SK-N-SH treated with all-trans-retinoic acid at 6 μM for 48 hours (cell line): ENCODE measurements at places on chromosomes 1 and 21.

DNA sequence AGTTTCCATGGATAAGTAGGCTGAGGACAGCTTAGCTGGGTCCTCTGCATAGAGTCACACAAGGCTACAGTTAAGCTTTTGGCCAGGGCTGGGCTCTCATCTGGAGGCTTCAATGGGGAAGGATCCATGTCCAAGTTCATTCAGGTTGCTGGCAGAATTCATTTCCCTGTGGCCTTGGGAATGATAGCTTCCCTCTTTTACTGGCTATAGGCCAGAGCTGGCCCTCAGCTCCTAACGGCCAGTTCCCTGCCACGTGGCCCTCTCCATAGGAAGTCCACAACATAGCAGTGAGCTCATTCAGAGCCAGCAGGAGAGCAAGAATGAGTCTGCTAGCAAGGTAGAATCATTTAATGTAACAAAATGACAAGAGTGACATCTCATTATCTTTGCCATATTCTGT lies 15.1 kb upstream of the PODN start:
- peak; percentile 59 for ATAC-seq

DNA sequence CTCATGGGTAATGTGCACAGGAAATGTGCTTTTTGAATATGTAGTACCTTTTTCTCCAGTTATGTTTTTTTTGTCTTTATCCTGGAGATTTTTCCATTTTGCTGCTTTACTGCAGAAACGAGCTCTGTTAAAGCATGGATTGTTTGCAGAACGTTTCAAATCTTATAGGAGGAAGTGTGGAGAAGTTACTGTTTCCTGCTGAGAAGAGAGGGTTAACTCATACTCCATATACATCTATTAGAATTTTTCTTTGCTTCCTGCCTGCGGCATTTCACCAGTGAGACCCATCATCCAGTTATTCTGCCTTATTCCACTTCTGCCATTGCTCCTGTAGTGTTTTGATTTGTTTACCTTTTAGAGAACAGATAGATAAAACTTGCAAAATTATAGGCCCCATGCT lies 2.0 kb downstream of the RPRD2 start:
- no peak for ATAC-seq

GRCh38 chr1:96060621-96061020 lies 661.0 kb upstream of the PTBP2 start:
- no peak for ATAC-seq

DNA sequence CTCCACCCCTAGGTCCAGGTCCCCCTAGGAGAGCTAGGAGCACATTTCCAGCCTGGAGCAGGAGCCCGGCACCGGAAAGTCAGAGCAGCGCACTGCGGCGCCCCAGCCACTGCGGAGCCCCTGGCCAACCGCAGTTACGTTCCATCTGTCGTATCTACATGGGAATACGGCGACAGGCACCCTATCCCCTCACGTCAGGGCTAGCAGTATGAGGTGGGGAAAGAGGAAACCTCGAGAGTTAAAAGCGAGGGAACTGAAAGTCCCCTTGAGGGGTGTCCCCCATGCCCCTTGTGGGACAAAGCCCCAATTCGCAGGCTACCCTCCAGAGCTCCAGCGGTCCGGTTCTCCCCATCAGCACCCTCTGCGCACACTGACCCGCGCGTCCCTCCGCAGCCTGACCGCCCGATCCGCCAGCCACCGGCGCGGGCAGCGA lies 995 bp downstream of the COLGALT2 start:
- ATAC-seq: peak; percentile 76

GRCh38 chr1:199403531-199404116 lies 623.9 kb upstream of the NR5A2 start:
- ATAC-seq: peak; percentile 67

GRCh38 chr1:100292711-100293110 lies 26.7 kb downstream of the RTCA start:
- ATAC-seq: no peak

DNA sequence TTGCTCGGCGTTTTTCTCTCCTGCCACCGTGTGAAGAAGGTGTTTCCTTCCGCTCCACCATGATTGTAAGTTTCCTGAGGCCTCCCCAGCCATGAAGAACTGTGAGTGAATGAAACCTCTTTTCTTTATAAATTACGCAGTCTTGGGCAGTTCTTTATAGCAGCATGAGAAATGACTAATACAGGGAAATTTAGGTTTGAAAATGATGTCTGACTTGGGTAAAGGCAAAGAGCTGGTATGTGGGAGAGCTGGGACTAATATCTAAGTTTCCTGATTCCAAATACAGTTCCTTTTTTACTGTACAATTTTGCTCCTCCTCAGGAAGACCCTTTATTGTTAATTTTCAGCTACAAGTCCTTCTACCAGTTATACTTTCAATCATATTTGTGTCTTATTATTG lies 16.7 kb upstream of the ADAMTS5 start:
- no peak for ATAC-seq

GRCh38 chr21:41750051-41750450 lies 16.8 kb downstream of the RIPK4 start:
- ATAC-seq: no peak

DNA sequence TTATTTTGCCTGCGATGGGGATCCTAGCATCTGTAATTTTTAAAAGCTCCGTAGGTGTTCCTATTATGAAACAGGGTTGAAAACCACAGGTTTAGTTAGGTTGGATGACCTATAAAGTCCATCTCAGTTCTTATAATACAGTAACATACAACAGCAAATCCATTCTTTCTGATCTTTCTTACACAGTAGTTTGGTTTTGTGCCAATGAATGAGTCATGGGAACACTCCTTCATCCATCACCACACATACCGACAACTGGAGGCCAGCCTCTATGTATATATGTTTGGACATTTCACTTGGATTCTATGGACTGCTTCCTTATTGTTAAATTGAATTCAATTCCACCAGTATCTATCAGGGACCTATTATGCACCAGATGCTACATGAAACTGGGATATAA lies 118.4 kb upstream of the L1TD1 start:
- ATAC-seq: peak; percentile 85

GRCh38 chr1:7524341-7525337 lies 246.5 kb upstream of the VAMP3 start:
- ATAC-seq: peak; percentile 38; the same call in 1 of the 3 replicates

DNA sequence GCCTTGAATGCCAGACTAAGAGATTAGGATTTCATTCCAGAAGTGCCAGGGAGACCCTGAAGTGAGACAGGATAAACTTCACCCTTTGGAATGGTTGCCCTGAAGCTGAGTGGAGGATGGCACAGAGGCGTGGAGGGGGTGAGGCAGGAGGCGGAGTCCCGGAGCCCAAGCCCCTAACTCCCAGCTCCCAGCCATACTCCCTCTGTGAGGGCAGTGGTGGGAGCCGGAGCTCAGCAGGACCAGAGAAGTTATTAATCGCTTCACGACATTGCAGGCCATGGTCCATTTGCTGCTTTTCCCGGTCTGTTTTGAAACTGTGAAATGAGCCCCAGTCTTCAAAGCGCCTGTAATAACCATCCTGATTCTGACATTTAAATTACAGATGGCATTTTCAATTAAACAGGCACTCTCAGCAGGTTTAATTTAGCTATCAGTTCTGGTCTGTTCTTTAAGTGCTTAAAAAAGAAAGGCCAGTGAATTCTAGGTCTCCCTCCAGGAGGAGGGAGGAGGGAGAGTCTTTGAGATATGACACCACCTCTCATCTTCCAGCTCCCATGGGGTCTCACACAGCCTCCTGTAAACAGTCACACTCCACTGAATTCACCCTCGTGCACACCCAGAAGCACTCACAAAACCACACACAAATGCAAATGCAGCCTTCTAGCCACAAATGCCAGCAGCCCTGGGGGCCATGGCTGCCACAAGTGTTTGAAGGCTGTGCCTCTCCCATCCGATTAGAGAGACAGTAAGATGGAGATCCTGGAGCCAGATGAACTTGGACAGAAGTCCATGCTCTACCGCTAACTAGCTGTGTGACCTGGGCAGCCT lies 19.6 kb downstream of the FBXO2 start:
- ATAC-seq: no peak

DNA sequence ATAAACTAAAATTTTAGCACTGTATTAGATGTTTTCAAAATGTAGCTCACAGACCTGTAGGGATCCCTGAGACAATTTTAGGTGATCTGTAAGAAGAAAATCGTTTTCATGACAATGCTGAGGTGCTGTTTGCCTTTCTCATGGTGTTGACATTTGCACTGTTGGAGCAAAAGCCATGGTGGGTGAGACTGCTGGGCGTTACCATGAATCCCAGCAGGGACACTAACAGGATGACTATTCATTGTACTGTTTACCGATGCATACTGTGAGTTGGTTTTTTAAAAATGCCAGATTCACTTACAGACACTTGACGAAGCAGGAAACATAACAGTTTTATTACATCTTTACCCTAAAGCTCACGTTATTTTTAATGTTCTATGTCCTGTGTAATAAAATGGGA lies 468.5 kb downstream of the PCP4 start:
- ATAC-seq: no peak

DNA sequence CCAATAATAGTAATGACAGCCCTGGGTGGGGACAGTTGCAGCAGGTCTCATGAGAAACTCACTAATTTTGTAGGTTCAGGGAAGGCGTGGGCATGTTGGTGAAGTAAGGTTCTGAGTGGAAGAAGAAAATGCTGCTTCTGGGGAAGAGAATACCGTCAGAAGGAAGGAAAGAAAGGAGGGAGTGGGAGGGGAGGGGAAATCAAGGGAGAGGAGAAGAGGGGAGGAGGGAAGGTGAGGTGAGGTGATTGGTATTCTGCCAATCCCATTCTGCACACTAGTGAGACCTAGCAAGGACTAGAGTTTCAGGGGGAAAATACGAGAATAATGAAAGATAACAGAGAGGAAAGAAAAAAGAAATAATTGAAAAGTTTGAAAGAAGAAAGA lies 32.4 kb upstream of the MGST3 start:
- no peak for ATAC-seq

GRCh38 chr1:246597340-246597739 lies 31.1 kb downstream of the CNST start:
- ATAC-seq: peak; percentile 41

DNA sequence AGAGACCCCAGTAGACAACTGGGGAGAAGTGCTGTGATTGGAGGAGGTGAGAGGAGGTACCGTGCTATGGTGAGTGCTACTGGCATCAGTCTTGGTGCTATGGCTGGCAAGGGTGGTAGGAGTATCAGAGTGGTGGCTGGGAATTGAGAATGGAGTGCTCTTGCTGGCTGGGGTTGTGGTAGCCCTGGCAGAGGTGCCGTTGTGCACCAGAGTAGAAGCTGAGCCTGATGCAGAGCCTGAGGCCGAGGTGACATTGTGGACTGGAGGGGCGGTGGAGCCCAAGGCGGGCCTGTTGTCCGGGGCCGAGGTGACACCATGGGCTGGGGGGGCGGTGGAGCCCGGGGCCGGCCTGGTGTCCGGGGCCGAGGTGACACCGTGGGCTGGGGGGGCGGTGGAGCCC lies 14.6 kb downstream of the TRIM46 start:
- no peak for ATAC-seq

DNA sequence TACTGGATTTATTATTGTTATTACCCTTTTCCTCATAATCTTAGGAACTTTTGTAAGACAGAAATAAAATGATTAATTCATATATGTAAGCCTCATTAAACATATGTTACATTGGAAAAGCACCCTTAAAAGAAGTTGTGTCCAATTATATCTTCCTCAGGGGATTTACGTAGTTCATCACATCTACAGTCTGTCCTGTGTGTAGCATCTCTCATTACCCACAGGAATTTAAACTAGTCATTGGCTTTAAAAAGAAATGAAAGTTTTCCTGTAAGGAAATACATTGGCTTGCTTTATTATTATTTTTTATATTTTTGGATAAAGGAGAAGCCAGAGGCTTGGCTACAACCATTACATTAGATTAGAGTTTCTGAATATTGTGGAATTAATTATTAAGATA lies 56.1 kb downstream of the SWT1 start:
- no peak for ATAC-seq

DNA sequence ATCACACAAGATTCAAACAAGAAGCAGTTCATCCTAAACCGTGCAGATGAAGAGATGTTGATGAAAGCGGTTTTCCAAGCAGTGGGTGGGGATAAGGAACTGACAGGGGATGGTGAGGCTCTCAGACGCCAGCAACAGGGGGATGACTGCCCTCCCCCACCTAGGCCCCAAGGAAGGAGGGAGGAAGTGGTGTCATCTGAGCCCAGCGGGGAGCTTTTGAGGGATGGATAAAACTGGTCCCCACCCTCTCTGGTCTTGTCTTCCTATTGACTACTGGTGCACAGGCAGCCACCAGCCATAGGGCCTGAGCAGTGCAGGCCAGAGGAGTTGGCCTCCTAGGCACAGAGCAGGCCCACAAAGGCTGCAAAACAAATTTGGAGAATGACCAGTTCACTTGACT lies 175.5 kb downstream of the HUNK start:
- ATAC-seq: no peak

- peak; percentile 54 for ATAC-seq
Observed at GRCh38 chr1:15038232-15039016, 115.1 kb upstream of the TMEM51 start.

- ATAC-seq: peak; percentile 53
Observed at GRCh38 chr21:26965907-26966581, 844 bp downstream of the ADAMTS5 start.

DNA sequence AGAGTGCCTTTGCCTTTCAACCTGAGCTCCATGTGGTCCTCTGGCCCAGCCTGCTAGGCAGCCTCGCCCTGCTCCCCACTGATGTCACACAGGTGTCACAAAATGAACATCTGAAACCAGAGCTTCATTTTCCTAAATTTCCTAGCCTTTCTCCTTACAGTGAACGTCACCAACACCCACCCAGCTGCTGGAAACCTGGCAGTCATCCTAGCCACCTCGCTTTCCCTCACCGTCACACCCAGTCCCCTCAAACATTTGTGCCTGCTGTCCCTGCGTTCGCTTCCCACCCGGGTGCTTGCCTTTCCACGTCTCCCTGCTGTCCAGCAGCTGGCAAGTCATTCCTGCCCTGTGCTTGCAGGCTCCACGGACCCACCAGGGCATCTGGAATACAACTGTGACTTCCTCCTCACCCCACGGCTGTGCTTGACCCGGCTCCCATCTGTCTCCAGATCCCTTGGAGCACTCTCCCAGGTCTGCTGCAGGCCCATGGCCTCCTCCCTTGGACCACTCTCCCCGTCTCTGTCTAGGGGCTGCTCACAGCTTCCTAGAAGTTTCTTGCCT lies 23.5 kb downstream of the ADARB1 start:
- no peak for ATAC-seq

GRCh38 chr1:186297439-186298045 lies 77.5 kb downstream of the TPR start:
- ATAC-seq: peak; percentile 57
